ENCODE measurements at places on chromosomes 7 and 10.

DNA sequence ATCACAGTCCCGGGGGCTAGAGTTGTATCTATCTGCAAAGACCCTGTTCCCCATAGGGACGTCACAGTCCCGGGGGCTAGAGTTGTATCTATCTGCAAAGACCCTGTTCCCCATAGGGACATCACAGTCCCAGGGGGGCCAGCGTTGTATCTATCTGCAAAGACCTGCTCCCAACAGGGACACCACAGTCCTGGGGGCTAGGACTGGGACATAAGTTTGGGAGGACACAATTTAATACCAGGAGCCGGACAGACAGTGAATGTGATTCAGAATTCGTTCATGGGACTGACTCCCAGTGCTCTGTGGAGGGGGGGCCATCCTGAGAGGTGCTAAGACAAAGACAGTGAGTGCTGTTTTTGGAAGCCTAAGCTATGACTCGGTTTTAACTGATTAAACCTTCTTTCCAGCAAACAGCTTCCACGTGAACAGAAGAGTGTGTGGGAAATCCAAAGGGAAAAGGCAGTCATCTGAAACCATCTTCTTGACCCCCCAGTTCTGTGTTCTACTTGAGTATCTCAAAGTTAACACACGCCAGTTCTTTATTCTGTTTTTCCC, 153.0 kb downstream of the DIP2C start:
- no peak for DNase-seq

GRCh38 chr7:100803398-100804161, 23.7 kb downstream of the EPHB4 start:
- no peak for DNase-seq

GRCh38 chr7:101882595-101883564, 65.5 kb downstream of the CUX1 start:
- DNase-seq = no peak

- peak; percentile 30 for DNase-seq
Measured at GRCh38 chr7:27784399-27785053, 44.6 kb downstream of the TAX1BP1 start.

DNA sequence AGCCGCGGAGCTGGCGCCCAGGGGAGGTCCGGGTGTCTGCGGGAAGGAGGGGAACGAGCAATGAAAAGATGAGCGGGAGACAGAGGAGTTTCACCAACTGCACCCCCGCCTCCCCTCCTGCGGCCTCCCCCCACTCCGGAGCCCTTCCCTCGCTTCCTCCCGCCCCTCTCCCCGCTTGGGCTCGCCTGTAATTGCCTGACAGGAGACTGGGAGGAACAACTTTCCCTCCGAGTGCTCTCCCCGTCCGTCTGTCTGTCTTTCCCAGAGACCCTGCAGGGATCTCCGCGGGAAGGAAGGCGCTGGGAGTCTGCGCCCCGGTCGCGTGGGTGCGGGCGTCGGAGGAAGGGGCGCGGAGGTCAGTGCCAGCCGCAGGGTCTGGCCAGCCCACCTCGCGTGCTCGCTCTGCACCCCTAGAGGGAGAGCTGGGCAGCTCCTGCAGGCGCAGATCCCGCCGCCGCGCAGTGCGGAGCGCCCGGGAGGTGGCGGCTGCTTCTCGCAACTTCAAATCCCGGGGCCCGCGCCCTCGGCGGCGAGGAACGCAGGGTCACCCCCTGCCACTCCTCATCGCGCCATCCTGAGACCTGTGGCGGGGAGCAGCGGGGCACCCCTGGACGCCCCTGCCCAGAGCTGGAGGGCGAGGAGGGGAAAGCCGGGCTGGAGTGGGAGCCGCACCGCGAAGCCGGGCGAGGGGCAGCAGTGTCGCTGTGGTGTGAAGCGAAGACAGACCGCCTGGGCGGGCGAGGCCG, 511 bp upstream of the NRP1 start:
- DNase-seq = peak; percentile 18

- no peak for DNase-seq
Measured at GRCh38 chr7:141387521-141388217, 163.5 kb upstream of the AGK start.

DNA sequence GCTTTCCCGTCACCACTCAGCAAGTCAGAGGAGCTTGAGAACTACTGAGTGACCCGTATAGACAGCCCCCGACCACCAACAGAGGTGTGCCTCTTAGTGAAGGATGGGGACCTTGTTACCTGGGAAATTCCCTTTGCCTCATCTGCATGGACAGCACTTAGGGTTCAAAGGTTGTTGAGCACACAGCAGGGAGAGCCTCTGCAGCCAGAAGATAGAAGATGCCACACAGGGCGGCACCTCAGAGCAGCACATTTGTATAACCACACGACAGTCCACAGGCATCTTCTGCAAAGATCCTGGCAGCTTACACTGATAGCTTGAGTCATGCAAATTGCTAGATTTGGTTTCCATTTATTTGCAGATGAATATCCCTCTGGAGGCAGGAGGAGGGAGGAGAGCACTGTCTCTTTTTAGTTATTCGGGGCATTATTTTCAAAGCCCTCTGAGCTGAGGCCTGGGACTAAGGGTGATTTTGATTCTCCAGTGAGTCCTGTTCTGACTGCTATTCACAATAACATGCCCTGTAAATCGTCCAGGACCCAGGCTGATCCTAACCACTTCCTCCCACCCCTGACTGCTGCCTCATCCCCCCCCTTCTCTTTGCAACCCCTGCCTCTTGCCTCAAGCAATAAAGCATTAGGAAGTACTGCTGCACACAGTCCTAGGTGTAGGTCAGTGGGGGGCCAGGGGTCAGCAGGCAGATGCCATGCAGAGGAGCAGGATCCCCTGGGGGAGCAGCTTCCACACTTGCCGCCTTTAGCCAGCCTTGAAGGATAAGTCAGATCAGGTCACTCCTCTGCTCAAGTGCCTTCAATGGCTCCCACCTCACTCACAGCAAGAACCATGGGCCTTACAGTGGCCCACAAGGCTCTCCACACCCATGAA, 24.6 kb upstream of the INMT start:
- DNase-seq = no peak

DNA sequence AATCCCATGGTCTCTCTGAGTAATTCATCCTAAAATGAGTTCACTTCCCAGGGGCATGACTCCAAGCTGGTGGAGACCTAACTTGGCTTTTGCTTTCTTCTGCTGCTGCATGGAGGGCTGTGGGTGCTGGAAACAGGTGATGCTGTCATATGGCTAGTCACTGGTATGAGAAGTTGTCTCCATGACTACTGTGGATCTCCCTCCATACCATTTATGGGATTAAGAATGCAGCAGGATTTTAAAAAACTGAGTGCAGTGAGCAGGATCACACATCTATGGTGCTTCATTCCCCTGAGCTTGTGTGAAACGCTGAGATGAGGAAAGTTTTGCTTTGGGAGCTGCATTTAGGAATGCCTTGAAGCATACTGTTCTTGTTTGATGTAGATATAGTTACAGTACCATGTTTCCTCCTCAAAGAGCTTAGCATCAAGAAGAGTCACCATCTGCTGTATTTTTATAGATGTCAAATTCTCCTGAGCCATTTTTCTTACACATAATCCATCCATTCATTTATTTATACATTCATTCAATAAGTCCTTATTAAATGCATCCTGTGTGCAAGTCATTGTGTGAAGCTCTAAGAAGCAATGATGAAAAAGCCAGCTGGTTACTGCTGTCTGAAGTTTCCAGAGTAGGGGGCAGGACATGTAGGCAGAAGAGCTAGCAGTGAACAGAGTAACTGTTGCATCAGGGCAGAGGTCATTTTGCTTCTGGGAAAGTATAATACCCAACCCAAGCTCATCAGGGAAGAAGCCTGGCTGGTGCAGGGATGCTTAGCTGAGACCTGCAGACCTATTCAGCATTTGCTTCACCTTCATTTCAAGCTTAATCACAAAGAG, 534.8 kb downstream of the AUTS2 start:
- DNase-seq = no peak

DNA sequence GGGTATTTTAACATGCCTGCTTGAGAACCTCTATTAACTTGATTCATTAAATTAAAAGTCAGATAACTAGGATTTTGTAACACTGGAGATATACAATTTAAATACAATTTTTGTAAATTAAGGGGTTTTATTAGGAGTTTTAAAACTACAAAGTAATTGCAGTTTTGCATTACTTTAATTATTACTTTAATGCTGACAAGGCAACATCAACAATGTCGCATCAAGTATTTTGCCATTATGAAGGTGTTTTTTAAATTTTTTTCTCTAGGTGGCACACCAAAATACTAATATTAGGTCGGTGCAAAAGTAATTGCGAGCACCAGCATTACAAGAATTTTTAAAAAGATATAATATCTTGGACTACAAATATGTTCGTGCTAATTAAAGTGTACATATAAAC, 513.4 kb downstream of the ANKRD7 start:
- DNase-seq = no peak

DNA sequence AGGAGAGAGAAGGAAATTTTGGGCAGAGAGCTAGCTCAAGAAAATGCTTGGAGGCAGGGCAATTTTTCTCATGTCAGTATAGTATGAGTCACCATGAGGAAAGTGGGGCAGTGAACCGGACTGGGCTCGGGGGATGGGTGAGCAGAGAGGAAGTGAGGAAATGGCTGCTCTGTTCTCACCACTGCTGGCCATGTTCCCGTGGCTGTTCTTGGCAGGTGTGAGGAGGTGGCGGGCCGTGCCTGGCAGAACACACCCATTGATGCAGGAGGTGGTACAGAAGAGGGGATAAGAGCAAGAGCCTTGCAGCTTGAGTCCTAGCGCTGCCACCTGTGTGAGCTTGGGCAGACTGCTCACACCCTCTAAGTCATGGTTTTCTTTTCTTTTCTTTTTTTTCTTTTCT, 304.4 kb upstream of the LYZL1 start:
- no peak for DNase-seq

GRCh38 chr10:69865450-69865849, 63.7 kb downstream of the COL13A1 start:
- DNase-seq = no peak

GRCh38 chr10:110163192-110163773, 44.1 kb upstream of the MXI1 start:
- DNase-seq = no peak

DNA sequence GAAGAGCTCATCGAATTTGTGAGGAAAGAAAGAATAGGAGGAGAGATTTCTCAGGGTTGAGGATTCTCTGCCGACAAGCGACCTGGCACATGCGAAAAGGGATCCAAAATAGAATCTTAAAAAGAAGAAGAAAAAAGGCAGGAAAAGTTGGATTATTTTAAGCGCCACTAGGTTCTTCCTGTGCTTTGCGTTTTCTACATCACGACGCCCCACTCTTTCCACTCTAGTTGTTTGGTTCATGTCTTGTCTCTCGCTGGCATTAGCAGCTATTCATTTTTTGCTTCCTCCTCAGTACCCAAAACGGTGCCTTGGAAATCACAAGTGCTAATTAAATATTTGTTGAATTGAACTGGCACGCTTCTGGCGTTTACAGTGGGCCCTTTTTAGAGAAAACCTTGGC, 674 bp upstream of the FRA10AC1 start:
- no peak for DNase-seq

- DNase-seq = no peak
Measured at GRCh38 chr10:34918776-34919315, 103.8 kb upstream of the PARD3 start.

- DNase-seq = no peak
Measured at GRCh38 chr10:130140425-130140824, 4.2 kb downstream of the GLRX3 start.

Measured in stimulated activated CD4-positive, alpha-beta T cell treated with anti-CD3 and anti-CD28 coated beads, TNF-alpha, amount 100 ng/mL, for 48 hours (primary cell).